ENCODE measurements at places on chromosomes 3 and 15. TPM values are rescaled to one million over a fixed set of nuclear protein-coding genes. Genes with fewer than 3 reads are reported as not detected.

ABHD5 gene
- 14.8 TPM for total RNA-seq

OR5K2 gene
- not detected for total RNA-seq

SENP8 gene
- total RNA-seq, result 2.6 TPM

MASP1 gene
- total RNA-seq, result 198 TPM

RTP3 gene
- 0.43 TPM for total RNA-seq

SNTN gene
- total RNA-seq, result not detected
